ENCODE measurements at places on chromosomes 13 and 19.

- DNase-seq, result no peak
These were observed 76.0 kb downstream of the CHST8 start for GRCh38 chr19:33697766-33698165.

- no peak for DNase-seq
These were observed 24.8 kb downstream of the ZNF83 start for GRCh38 chr19:52613299-52613906.

DNA sequence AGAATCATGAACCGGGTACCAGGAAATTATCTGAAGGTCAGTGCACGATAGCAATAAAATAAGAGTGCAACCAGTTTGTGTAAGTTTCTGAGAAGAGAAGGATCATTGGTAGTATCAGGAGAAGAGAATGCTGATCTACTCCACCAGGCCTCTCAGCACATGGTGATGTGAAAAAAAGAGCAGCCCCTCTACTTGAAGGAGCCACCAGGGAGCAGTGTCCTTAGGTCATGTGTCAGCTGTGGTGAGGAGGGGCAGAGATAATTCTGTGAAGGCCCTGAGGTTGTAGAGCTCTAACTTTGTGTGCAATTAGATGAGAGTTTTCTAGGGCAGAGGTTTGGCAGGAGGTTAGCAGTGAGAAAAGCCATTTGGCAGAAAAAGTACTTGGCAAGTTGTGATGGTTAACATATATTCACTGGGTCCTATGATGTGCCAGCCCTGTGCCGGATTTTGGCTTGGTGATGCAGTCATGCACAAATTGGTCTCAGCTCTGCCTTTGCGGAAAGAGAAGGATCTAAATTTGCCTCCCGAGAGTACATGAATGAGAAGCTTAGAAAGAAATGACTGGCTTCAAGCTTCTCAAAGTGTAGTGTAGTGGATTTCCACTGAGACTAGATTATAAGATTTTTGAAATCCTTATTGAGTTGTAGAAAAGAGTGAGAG, 19.2 kb upstream of the ZC3H13 start:
- no peak for DNase-seq

- DNase-seq, result no peak
These were observed 44.9 kb downstream of the ESD start for GRCh38 chr13:46751811-46752635.

DNA sequence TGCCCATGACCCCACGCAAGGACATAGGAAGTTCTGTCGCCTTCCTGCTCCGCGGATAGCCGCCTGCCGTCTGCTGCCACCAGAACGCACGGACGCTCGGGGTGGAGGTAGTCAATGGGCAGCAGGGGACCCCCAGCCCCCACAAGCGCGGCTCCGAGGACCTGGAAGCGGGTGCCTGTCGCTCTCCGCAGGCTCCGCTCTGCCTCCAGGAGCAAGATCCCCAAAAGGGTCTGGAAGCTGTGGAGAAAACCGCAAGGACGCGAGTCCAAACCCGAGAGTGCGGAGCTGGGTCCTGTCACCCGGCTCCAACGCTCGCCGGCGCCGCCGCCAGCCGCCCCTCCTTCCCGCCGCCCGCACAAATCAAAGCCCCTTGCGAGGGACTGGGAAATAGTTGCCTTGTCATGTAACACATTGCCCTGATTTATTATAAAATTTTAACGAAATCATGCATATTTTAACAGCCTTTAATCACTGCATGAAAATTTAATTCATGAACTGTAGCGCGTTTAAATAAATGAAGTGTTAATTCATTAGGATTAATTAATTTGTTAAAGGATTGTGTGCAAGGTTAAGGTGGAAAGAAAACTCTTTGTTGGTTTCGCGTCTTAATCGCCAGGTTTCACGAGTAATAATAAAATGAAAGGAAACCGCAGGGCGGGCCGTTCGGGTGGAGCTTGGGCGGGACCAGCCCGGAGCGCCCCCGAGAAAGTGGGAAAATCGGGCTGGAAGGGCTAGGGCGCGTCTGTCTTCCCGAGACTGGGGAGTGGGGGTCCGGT, 5.5 kb upstream of the POU4F1 start:
- no peak for DNase-seq

DNA sequence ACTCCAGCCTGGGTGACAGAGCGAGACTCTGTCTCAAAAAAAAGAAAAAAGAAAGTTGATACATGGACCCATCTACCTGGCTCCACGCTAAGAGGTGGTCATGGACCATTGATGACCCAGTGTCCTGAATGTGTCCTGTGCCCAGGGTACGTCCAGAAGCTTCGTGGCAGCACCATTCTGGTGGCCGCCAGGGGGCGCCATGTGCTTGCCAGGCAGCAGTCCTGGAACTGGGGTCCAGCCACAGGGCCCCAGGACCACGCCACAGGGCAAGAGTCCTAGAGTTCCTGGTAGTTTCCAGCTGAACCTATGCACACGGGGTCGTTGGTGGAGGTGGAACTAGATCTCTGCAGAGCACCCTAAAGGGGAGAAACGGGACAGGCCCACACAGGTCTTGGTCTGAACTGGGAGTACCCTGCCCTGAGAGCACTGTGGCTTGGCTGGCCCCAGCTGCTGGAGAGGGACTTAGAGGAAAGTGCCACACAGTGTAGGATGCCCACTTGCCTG, 19.9 kb upstream of the FBXO27 start:
- peak; percentile 46 for DNase-seq

DNA sequence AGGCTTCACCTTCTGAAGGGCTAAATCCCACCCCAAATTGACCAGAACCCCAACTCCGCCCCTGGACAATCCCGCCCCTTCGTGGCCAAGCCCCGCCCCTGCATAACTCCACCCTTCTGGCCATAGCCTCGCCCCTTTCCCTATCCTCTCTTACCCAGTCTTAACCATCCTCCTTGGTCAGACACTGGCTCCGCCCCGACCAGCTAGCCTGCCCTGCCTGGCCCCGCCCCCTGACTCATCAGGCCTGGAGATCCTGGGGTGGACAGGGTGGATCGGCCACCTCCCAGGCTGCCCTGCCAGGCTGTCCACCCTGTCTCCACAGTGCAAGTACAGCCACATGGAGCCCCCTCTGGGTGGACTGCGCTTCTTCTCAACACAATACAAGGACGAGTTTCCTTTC, 8.0 kb upstream of the ZNF358 start:
- no peak for DNase-seq

DNA sequence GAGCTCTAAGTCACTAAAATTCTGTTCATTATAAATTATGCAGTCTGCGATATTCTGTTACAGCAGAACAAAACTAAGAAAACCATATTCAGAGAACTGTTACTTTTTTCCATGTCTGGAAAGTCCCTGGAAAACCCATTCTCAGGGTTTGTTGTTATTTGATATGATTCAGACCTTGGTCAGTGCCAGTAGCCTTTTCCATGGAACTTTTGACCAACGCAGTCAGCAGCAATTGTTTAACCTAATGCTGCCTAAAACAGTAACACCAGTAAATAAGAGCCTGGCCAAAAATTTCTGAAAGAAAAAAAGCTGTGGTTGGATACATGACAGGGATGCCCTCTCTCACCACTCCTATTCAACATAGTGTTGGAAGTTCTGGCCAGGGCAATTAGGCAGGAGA, 402.7 kb downstream of the TBC1D4 start:
- DNase-seq, result no peak

DNA sequence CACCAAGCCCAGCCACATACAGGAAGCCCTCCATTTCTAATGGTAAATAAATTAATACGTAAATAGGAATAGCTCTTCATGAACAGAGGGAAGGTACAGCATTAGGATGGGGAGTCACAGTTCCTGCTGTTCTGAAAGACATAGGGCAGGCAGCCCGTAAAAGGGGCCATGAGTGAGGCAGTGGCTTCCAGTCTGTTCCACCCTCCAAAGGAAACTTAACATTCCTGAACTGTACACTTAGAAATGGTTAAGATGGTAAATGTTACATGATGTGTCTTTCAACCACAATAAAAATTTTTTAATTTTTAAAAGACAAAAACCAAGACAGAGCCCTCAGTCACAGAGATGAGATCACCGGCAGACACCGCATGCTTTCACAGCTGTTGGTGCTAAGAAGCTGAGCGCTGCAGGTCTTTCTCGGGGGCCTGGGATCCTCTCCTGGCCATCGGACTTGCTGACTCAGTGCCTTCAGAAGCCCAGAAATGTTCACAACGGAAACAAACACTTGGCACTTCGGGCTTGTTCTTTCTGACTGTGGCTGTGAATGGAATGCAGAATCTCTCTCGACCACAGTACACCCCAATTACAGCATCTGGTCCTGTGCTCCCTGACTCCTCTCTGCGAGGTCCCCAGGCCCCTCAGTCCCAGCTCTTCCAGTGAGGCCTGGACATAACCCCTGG, 36.4 kb downstream of the EPS15L1 start:
- no peak for DNase-seq

GRCh38 chr13:86877441-86877840, 793.7 kb upstream of the SLITRK5 start:
- DNase-seq, result no peak

DNA sequence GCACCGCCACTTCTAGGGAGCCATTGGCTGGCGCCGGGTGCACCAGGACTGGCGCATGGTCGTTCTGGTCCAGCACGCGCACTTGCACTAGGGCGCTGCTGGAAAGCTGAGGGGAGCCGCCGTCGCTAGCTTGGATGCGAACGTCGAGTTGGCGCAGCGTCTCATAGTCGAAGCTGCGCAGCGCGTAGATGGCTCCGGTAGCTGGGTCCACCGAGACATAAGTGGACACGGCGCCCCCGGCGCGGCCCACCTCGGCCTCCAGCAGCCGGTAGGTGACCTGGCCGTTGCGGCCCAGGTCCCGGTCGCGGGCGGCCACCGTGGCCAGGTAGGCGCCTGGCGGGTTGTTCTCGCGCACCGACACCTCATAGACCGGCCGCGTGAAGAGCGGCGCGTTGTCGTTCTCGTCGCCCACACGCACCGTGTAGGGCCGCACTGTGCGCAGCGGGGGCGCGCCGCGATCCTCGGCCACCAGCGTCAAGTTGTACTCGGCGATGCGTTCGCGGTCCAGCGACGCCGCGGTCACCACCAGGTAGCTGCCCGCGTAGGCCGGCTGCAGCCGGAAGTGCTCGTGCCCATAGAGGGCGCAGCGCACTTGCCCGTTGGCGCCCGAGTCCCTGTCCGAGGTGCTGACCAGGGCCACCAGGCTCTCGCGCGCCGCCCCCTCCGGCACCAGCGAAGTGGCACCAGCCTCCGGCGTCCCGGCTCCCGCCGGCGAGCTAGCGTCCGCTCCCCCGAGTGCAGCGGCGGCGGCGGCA, 1.7 kb downstream of the PCDH8 start:
- DNase-seq, result no peak

DNA sequence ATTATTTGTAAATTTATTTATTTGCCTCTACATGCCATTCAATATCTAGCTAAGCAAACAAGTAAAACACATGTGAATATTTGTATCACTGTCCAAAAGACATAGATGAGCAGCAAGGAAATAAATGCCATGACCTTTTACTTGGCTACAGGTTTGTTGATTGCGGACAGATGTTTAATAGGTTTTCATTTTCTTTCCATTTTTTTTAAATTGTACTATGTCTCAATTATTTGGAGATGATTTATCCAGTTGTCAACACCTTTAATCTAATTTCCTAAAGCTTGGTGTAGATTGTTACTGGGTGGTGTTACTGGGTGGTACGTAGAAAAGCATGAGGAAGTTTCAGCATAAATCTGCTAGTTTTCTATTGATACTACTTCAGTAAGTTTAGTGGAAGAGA, 560.6 kb upstream of the SPRY2 start:
- no peak for DNase-seq

- no peak for DNase-seq
These were observed 905.7 kb upstream of the SLITRK5 start for GRCh38 chr13:86765462-86765861.

- no peak for DNase-seq
These were observed 5.5 kb upstream of the FSTL3 start for GRCh38 chr19:670609-671075.

- no peak for DNase-seq
These were observed 100.1 kb upstream of the CLDN10 start for GRCh38 chr13:95452375-95452774.

DNA sequence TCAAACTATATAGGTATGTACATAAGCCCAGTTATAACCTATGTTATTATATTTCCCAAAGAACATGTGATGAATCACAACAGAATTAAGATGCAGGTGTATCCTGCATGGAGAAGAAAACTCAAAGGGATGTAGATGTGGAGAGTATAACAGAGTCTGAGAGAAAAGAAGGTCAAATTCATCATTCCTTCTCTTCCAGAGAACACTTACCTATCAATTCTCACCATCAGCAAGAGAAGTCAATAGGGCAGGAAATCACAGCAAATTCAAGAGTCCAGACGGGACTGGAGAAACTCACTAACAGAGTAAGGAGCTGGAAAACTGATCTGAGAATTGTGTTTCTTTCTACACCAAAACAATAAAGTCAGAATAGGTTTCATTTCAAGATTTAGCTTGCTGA, 28.4 kb downstream of the DIAPH3 start:
- DNase-seq, result no peak

- no peak for DNase-seq
These were observed 1658.6 kb upstream of the MIR17HG start for GRCh38 chr13:89688918-89689317.

DNA sequence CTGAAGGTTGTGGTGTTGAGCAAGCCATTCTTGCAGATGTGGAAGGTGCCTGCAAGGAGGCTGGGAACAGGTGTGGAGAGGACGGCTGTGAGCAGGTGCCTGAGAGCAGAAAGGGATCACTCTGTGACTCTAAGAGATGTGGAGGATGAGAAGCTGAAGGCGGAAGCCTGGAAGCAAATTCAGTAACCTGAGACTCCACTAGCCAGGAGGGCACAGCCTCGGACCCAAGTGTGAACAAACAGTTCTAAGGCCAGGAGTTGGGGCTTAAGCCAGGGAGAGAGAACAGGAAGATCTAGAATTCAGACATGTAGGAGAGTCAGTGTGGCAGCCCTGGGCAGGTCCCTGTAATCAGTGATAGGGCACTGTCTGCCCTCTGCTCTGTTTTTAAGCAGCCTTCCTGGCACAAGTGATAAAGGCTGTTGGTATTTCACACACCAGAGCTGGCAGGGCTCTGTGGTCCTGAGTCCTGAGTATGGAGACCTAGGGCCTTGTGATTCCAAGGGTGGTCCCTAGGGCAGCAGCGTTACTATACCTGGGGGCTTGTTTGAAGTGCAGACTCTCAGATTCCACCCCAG, 131.3 kb downstream of the SLC7A1 start:
- no peak for DNase-seq

GRCh38 chr13:69601661-69602060, 506.0 kb upstream of the ATXN8OS start:
- DNase-seq, result no peak

DNA sequence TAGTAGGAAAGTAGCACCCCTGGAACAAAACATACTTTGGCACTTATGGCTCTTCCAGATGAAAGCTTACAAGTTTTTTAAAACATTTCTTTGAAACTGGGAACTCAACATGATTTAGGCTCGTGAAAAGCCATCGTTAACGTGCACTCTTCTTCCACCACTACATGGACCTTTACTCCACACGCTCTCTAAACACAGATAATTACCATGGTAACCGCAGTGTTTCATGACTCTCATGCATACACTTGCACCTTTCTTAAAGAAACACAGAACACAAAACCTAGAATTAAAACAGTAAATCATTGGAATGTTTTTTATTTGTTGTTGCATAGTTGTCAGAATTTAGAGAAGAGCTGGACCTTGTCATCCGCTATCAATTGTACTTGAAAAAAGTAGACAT, 154.3 kb downstream of the FGF9 start:
- DNase-seq, result no peak

- no peak for DNase-seq
These were observed 28.7 kb upstream of the FRY start for GRCh38 chr13:32002873-32003272.

GRCh38 chr13:83666141-83666540, 216.1 kb downstream of the SLITRK1 start:
- no peak for DNase-seq

GRCh38 chr13:68834375-68834774, 1273.3 kb upstream of the ATXN8OS start:
- no peak for DNase-seq
